ENCODE measurements at places on chromosomes 12 and 14.

GRCh38 chr14:31251028-31251958 is 43.7 kb upstream of the HECTD1 start:
- no peak for DNase-seq

DNA sequence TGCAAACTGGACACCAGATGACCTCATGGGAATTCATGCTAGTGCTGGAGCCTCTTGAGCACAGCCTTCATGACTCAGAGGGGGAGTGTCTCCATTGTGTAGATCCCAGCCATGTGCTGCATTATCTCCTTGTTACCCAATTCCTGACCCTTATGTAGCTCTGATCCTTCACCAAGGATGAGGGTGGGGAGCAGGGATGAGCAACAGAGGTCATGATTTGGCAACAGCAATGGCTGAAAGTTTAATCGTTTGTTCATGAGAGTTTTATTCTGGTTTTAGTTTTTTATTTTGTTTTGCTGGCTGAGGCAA is 9.5 kb upstream of the BDKRB1 start:
- DNase-seq: peak; percentile 97

GRCh38 chr14:35404449-35405303 is at the start of gene NFKBIA:
NFKBIA (minus strand) TSS chr14:35404749; CDS start chr14:35404644, 105 bp downstream.
- peak; percentile 89 for DNase-seq

- DNase-seq: no peak
Measured at GRCh38 chr12:31528095-31528494, 62.8 kb downstream of the DENND5B start.

DNA sequence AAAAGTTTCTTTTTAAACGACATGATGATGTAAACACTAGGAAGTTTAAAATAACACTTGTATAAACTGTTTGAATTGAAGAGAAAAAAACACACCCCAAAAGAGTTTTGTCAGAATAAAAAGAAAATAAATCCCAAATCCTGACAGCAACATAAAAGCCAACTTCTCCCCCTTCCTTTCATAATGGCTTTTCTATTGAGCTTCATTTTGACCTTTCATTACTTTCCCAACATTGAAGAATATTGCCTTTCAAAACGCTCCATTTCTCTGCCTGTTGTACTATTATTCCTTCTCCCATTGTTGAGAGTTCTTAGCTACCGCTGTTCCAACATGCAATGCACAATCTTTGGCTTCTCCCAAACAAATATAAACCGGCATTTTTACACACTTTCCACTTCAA is 448.5 kb downstream of the BCAT1 start:
- DNase-seq: no peak
